ENCODE measurements at places on chromosomes 6 and 20. TPM values are rescaled to one million over a fixed set of nuclear protein-coding genes. Genes with fewer than 3 reads are reported as not detected.

Gene ENPP4
- 4.4 TPM for total RNA-seq

Gene PXDC1
- total RNA-seq, result 7.2 TPM

Gene BMP5
- 1.8 TPM for total RNA-seq

Gene POPDC3
- 4.4 TPM for total RNA-seq

Gene SEMG1
- total RNA-seq, result 0.42 TPM

Gene PBOV1
- total RNA-seq, result 1.9 TPM

Gene ANKRD66
- total RNA-seq, result 0.65 TPM

Gene SLC17A2
- not detected for total RNA-seq

Gene SFTA2
- total RNA-seq, result not detected

Gene DNAH8
- total RNA-seq, result 0.05 TPM

Gene ZSCAN23
- 2.5 TPM for total RNA-seq

Gene ERVFRD-1
- 3.8 TPM for total RNA-seq

All from motor neuron (in vitro differentiated cells).